ENCODE measurements at places on chromosomes 6 and 20. TPM values are rescaled to one million over a fixed set of nuclear protein-coding genes. Genes with fewer than 3 reads are reported as not detected.

GRCh38 chr6:30508890-30509736, 19.8 kb downstream of the HLA-E start:
- peak; percentile 68 for DNase-seq

Gene WASF1
- total RNA-seq, result 0.76 TPM

- DNase-seq, result no peak
These were observed 190.3 kb downstream of the LINC00237 start for GRCh38 chr20:20915844-20916243.

Gene DLK2
- total RNA-seq, result not detected

Gene SLC22A3
- not detected for total RNA-seq

Gene PPIL6
- 0.16 TPM for total RNA-seq

Gene C6orf132
- not detected for total RNA-seq

Gene BMP7
- not detected for total RNA-seq

GRCh38 chr20:33847006-33847405, 35.9 kb downstream of the CHMP4B start:
- DNase-seq, result no peak

DNA sequence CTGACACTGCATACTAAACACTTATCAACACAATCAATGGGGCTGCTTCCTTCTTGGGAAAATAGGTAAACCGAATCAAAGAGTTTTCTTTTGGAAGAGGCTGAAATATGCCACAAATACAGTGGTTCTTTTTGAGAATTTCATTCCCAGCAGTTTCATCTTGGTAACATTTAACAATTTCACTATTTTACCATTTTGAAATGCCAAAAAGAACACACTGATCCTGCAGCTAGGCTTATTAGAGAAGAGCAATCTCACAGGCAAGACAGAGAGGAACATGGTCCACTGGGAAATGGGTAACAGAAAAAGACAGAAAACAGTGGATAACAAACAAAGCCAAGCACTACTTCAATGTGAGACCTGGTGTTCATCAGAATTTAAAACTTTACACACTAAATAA, 2.5 kb downstream of the CNR1 start:
- DNase-seq, result no peak

Gene ULBP2
- total RNA-seq, result 0.40 TPM

DNA sequence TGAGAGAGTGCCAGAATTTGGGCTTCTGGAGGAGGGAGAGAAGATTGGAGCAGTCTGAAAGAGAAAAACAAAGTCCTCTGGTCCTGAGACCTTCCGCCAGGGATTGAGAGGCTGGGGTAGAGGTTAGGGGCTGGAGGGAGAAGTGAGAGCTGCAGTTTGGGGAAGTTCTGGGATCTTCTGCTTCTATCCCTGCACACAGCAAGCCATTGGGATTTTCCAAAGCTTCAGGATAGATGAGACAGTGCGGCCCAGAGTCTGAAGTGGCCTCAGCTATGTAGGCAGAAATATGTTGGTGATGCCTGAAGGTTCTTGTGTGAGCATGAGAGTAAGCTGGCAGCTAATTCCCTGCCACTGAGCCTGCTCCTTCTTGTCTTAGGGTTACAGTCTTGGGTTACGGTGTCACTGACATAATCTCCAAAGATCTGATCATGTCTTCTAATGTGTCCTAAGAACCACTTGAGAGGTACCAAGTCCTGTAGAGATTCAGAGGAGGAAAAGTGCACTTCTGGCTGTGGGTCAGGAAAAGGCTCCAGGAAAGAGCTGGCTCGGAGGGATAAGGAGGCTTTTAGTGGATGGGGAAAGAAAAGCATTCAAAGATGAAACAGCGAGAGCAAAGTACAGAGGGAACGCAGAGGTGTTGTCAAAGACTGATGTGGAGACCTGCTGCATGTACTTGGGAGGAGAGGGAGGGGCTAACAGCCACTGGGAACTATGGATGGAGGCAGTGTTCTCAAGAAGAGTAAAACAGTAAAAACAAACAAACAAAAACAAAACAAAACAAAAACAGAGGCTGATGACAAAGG, 131.1 kb upstream of the MYLIP start:
- DNase-seq, result no peak

DNA sequence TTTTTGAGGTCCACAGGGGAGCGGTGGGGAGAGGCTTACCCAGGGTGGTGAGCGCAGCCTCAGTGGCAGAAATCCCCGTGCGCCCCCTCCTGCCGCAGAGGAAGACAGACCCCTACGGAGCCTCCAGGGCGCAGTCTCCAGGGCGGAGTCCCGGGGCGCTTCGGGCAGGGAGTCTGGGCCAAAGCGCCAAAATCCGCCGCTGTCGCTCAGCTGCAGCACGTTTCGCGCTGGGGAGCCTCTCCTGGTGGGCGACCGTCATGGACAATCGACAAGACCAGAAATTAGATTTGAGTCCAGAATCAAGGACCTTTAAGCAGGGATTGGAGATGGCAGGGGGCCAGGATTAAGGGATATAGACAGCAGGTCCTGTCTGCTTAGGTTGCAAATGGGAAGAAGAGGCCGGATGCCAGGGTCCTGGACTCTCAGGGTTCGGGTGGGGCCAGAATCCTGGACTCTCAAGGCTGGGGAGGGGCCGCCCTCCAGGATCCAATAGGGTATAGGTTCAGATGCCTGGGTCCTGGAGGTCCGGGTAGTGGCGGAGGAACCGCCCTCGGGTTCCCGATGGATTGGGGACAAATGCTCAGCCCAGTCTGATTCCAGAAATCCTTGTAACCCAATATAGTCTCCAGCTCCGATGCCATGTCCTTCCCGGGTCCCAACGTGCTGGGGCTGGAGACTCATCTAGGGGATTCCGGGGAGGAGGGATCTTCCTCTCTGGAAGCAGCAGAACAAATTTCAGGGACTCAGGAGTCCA, 7.9 kb upstream of the HLA-E start:
- DNase-seq, result no peak

Gene NMBR
- total RNA-seq, result not detected

Gene SPATA25
- 0.76 TPM for total RNA-seq

GRCh38 chr20:62367633-62368391, 700 bp upstream of the LAMA5 start:
- no peak for DNase-seq

DNA sequence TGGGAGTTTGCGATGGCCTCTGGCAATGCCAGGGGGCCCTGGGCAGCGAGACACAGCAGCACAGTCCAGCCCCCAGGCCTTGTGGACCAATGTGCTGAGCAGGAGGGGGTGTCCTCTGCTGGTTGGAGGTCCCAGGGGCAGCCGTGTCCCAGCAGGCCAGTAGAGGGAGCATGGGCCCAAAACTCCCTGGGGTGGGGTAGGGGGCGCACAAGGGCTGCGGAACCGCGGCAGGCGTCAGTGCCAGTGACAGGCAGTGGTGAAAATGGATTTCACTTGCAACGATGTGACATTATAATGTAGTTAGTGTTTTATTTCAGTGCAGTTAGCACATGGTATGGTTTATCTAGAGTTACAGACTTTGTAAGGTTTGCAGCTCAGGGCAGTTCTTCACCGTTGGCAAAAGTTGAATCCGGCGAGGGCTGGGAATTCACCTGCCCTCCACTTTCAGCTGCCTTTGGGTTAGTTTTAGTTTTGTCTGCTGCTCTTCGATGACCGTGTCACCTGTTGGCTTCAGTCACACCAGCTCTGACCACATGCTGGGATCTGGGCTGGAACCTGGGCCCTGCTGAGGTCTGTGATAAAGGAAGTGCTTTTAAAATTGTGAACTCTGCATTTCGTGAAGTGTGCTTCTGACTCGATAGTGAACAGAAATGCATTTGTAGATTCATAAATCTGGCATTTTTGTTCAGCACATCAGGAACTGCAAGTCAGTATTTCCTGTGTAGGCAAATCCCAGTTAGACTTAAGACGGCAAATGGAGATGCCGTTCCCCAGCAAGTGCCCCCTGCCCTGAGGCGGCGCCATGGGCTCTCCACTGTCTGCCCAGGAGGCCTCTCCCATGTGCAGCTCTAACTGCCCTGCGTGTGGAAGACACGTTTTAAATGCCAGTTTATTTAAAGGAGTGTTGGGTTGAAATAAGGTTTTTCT, 46.8 kb downstream of the PYGB start:
- DNase-seq, result peak; percentile 65

GRCh38 chr6:46059608-46060007, 43.9 kb upstream of the CLIC5 start:
- no peak for DNase-seq

DNA sequence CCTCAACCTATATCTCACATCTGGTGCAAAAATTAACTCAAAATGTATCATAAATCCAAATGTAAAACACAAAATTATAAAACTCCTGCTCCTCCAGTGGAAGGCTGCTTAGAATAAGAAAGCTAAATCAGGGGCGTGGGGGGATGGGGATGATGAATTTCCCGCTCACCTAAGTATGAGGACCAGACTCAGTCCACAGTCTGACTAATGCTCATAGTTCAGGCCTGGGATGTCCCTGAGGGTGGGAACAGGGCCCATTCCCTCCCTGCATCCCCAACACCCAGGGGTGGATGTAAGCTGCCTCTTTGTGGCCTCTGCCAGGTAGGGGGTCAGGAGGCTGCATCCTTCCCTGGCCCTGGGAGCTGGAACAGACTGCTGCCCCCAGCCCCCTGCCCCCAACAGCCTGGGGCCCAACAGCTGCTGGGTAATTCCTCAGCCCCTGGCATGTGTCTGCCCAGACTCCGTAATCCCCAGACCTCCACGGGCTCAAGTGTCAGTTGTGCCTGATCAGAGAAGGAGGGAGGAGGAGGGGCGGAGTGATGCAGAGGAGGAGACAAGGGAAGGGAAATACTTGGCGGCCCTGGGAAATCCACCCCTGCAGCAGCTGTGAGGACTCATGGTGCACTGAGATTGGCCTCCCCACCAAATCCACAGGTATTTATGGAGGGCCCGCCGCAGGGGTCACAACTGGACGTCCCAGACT, 224.5 kb downstream of the PREX1 start:
- DNase-seq, result no peak

Gene CDH4
- 0.05 TPM for total RNA-seq

DNA sequence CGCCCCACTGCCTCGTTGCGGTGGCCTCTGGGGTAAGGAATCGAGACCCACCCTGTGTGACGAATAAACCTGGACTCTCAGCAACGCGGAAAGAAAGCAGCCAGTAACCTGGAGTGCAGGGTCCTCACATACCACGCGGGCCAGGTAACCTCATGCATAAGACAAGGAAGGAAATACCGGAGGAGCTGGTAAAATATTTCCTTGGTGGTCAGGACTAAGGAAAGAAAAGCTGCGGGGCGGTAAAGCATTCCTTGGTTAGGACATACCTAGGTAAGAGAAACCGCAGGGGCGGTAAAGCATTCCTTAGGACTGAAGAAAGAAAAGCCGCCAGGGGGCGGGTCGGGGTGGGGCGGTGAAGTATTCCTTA, 80.7 kb downstream of the SYTL3 start:
- DNase-seq, result no peak

Gene ROMO1
- total RNA-seq, result 134 TPM

DNA sequence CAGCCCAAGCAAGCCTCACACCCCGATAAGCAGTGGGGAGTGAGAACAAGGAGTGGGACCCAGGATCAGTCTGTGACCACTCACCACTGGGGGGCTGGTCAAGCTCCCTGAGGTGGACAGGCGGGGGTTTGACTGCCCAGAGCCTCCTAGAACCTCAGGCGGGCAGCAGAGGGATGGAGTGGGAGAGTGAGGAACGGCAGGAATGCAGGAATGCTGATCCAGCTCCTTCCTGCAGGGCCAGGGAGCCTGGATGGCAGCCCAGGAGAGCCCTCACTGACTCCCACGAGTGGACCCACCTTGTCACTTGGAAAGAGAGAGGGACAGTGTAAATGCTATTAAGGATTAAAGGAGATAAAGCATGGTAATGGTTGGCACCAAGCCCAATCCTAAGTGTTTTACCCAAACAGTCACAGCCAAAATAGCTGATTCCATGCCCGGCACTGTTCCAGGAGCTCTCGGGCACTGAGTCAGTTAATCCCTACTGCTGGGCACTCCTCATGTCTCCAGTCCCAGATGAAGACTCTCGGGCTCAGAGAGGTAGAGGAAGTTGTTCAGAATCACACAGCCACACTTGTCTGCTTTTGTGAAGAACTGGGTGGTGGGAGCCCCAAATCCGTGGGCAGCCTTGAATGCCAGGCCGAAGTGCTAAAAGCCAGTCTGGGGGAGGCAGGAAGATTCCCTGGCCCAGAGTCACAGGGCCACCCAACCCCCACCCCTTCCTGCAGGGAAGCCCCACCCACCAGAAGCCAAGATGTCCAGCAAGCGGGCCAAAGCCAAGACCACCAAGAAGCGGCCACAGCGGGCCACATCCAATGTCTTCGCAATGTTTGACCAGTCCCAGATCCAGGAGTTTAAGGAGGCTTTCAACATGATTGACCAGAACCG, 3.1 kb downstream of the MYL9 start:
- DNase-seq, result no peak

- DNase-seq, result no peak
These were observed 257.6 kb upstream of the IMPG1 start for GRCh38 chr6:76330031-76330430.

DNA sequence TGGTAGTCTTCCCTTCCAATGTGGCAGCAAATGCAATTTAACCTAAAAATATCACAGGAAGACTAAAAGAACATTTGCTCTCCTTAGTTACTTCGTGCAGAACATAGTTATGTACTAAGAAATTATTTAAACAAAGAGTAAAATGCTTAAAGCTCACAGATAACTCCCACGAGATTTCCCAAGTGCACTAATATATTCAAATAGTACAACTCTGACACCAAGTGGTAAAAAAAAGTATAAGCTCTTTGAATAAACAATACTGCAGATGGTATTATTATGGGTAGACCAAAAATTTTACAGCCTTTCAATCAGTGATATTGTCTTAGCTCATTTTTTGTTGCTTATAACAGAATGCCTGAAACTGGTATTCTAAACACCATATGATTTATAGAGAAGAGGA, 52.8 kb upstream of the FILIP1 start:
- DNase-seq, result no peak

DNA sequence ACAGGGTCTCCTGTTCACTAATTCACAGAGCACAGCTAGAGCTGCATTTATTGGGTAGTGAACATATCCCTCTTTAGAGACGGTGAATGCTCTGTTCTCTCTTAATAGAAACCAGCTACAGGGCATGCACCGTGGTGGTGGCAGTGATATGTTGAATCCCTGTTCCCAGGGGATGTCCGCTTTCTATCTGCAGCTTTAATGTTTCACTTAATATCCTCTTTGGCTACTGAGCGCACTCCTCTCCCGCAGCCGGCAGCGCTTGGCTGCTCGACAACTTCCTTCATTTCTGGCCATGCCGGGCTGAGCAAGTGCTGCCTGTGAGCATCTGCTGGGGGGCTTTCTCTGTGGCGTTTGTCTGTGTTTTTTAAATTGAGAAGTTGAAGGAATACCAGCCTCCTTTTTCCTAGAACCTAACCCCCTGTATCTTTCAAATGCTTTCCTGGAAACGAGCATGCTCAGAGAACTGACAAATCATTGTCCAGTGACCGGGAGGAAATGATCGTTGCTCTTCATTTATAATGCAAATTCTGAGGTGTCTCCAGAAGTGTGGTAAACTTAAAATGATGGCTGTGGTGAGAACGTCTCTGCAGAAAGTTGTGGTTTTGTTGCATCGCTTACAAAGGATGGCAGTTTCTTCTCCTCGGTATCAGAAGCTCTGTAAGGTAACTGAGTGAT, 297.9 kb downstream of the UTRN start:
- peak; percentile 81 for DNase-seq

Gene SCRT2
- total RNA-seq, result not detected

- DNase-seq, result no peak
These were observed 90.5 kb downstream of the MAN1A1 start for GRCh38 chr6:119259027-119259426.

Gene ENPP4
- 5.4 TPM for total RNA-seq

- no peak for DNase-seq
These were observed 436.1 kb upstream of the FLRT3 start for GRCh38 chr20:14773486-14773885.

GRCh38 chr6:143449714-143450452, 612 bp downstream of the ADAT2 start:
- peak; percentile 56 for DNase-seq

- DNase-seq, result no peak
These were observed 3.6 kb downstream of the GTSF1L start for GRCh38 chr20:43723186-43723585.
